Cortex of kidney (tissue), 1 donor: ENCODE measurements at places on chromosomes 6 and 20.

- no peak for DNase-seq
These were observed 96.6 kb downstream of the AKAP7 start for GRCh38 chr6:131231891-131232290.

DNA sequence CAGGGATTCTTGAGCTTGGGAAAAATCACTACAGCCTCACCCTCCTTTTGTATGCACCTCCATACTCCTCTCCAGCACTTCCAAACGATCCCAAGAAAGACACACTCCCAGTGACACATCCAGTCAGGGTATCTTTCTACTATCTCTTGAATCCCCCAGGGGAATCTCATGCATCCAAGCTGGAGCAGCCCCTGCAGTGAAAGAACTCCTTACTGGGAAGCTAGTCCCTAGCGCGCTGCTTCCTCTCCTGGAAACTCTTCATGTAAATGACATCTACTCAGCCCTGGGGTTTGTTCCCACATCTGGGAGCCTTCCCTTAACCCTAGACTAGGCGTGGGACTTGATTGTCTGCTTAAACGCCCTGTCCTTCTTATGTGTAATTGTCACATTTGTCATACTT lies 329.1 kb upstream of the QKI start:
- no peak for DNase-seq

GRCh38 chr6:110053395-110054240 lies 75.5 kb downstream of the GPR6 start:
- DNase-seq = no peak

DNA sequence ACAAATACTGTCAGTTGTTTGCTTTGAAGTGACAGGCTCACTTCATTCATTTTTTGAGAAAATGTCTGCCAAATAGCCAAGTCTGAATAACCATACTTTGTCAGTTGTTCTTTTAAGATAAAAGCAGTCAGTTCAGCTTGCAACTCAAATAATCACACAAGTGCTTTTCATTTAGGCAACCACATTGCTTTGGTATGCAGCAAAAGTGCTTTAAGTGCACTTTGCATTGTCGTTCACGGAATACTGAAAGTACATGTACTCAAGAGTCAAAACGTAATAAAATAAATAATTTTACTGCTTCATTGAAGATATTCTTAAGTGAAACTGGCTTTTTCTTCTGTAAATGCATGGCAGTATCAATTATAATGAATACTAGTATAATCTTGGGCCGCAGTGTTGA lies 107.2 kb downstream of the MMS22L start:
- no peak for DNase-seq

- DNase-seq = no peak
These were observed 506.6 kb upstream of the SULF2 start for GRCh38 chr20:48291896-48292295.

- DNase-seq = no peak
These were observed 60.0 kb downstream of the TTI1 start for GRCh38 chr20:37973059-37973910.

- DNase-seq = no peak
These were observed 292.7 kb downstream of the ESR1 start for GRCh38 chr6:152100183-152100618.

DNA sequence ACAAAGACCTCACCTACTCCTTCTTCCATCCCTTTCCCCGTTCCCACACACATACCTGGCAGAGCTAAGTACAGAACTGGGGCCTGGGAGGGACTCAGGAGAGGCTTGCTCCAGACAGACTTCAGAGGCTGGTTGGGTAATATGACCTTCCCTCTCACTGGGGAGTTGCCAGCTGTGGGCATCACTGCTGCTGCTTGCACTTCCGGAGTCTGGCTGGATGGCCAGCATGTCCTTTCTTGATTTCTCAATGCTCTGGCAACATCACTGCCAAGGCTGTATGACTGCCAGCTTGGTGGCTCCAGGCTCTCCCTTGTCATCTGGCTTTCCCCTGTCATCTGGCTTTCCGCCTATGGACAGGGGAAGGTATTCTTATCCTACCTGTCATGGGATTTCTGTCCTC lies 47.8 kb downstream of the CDH22 start:
- DNase-seq = no peak

GRCh38 chr6:5730585-5731263 lies 276.0 kb downstream of the NRN1 start:
- no peak for DNase-seq
